ENCODE measurements at places on chromosomes 1 and 21.

DNA sequence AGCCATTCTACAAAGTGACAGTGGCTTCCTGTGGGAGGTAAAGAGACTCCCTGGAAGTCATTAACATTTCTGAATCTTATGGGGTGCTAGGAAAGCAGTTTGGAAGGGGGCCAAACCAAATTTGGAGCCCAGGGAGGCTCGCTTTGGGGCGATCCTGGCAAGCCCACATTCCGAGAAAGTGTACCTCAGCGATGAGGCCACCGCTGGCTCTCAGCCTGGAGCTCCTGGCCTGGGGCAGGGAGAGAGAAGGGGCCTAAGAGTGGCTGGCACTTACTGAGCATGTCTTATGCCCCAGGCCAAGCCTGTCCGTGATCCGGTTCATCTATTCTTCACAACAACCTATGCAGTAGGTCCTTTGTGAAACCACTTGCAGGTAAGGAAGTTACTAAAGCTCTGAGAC is 98.8 kb downstream of the CCDC185 start:
- DNase-seq: no peak

GRCh38 chr1:226549094-226549936 is 751 bp downstream of the STUM start:
- DNase-seq: no peak

DNA sequence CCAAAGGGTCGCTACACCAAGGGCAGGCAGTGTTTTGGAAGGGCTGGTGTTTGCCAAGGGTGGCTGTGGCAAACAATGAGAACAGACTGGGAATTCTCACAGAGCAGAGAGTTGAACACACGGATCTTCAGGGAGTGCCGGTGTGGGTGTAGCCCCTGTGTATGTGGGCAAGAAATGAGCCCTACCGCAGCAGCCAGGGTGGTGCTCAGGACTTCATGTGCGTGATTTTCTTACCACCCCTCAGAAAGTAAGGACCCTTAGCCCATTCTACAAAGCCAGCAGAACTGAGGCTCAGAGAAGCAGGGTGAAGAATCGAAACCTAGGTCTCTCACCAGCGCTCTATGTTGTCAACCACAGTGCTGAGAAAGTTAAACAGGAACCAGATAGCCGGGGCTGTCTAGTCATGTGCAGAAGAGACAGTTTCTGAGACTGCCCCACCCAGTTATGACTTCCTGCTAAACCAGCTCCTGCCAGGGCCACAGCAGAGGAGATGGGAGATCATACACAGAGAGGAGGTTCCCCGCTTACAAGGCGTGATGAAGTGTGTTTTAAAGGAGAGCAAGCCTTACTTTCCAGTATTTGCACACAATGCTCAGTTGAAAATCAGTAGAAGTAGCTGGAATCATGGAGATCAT is 21.9 kb upstream of the MORC3 start:
- DNase-seq: no peak

- DNase-seq: no peak
Observed at GRCh38 chr1:33575324-33575879, 103.0 kb downstream of the ZSCAN20 start.

GRCh38 chr21:17441370-17441769 is 71.5 kb upstream of the CXADR start:
- DNase-seq: no peak

DNA sequence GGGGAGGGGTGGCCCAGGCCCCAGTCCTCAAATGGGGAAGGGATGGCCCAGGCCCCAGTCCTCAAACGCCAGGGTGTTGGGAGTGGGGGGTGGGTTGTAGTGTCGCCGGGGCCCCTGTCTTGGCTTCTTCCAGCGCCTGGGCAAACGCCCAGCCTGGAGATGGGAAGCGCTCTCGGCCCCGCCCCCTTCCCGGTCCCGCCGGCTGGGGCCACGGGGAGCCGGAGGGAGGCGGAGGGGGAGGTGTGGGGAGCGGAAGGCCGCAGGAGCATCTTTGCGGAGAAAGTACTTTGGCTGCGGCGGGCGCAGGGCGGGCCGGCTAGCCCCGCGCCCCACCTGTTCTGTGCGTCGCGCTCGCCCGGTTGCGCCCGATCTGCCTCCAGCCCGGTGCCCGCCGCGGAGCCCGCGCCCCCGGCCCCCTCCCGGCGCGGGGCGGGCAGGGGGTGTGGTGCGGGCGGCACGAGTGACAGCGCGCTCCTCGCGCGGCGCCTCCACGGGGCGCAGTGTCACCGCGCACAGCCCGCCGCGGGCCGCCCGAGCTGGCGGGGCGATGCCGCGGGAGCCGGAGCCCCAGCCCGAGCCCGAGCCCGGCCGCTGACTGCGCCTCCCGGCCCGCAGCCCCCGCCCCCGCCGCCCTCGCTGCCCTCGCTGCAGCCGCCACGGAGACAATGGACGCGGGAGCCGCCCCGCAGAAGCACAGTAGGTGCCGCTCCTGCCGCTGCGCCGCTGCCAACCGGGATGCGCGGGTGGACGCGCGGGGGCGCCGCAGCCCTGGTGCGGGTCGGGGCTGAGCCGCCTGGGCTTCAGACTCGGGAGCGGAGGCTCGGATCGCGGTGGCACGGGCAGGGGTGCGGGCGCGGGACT is 31.1 kb upstream of the PEX10 start:
- no peak for DNase-seq

GRCh38 chr1:153683854-153684253 is 5.4 kb downstream of the NPR1 start:
- DNase-seq: no peak

DNA sequence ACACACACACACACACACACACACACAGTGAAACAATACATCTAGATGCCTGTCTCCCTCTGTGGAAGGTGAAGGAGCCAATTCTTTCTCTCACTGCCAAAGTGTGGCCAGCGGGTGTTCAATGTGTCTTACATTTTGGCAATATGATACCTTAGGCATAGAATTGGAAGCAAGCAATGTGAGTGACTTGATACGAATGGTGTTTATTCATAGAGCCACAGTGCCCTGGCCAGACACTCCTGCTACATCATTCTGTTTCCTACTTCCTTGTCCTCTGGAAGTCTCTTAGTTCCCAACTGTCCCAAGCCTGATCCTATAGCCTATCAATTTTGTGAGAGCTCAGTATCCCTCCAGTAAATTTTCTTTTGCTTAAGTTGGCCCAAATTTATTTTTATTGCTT is 170.0 kb upstream of the L1TD1 start:
- DNase-seq: no peak

GRCh38 chr1:173392895-173393658 is 84.1 kb upstream of the PRDX6 start:
- DNase-seq: no peak

DNA sequence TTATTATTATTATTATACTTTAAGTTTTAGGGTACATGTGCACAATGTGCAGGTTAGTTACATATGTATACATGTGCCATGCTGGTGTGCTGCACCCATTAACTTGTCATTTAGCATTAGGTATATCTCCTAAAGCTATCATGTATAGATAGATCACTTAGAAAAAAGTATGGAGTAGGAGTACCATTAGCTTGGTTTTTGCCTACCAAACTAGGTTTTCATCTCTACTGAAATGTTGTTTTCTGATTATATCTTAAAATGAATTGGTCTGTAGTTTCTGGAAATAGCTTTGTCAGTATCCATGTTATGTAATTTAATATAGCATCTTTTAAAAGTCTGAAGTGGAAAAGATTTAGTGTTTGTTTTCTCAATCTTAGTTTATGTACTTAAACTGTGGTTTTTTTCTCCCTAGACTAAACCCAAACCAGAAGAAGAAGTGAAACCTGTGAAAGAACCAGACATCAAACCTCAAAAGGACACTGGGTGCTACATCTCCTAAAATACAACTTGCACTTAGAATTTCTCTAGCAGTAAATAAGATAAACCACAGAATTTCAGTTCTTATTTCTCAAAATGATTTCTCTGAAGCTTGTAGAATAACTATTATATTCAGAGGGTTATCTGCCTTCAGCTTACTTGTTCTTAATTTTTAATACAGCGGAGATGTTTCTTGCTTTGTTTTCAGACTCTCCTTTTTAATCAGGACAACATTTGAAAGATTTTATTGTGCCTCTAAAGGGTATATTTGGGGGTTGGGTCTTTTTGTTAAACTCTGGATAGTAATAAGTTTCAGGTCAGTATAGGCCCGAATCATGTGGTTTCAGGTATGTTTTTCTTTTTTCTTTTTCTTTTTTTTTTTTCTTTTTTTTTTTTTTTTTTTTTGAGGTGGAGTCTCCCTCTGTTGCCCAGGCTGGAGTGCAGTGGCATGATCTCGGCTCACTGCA is 4.5 kb upstream of the FAM177B start:
- DNase-seq: no peak

DNA sequence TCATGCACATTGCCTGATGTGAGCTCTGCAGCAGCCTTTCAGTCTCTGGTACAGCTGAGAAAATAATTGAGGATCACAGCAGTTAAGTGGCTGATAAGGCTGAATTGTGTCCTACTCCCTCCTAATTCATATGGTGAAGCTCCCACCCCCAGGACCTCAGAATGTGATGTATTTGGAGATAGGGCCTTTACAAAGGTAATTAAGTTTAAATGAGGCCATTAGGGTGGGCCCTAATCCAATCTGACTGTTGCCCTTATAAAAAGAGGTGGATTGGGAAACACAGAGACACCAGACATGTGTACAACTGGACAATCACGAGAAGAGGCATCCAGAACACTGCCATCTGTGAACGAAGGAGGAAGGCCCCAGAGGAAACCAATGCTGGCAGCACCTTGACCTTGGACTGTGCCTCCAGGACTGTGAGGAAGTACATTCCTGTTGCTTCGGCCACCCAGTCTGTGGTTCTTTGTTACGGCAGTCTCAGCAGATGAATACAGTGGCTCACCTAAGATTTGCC is 148.1 kb downstream of the TRABD2B start:
- no peak for DNase-seq

GRCh38 chr1:160888926-160889325 is 3.9 kb upstream of the ITLN1 start:
- DNase-seq: no peak

DNA sequence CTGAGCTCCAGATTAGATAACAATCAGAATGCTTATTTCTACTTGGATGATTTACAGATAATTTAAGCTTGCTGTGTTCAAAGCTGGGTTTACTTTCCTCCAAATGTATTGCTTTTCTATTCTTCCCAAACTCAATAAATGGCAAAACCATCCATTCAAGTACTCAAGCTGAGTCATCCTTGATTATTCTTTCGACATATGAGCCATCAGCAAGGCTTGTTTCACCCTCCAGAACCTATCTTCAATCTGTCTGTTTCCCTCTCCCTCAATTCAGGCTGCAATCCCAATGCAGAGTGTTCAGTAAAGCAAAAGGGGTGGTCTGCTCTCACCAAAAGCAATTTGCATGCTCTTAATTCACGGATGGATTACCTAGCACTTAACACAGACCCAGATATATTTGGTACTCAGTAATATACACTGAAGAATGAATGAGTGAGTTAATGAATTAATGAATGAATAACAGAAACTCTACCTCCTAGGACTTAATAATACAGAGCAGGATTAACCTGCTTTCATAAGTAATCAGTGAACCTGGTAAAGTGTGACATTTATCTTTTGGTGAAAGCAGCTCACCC is 41.9 kb downstream of the DDR2 start:
- DNase-seq: no peak
